Fibroblast of skin of left biceps (primary cell): ENCODE measurements at places on chromosomes 4 and X.

DNA sequence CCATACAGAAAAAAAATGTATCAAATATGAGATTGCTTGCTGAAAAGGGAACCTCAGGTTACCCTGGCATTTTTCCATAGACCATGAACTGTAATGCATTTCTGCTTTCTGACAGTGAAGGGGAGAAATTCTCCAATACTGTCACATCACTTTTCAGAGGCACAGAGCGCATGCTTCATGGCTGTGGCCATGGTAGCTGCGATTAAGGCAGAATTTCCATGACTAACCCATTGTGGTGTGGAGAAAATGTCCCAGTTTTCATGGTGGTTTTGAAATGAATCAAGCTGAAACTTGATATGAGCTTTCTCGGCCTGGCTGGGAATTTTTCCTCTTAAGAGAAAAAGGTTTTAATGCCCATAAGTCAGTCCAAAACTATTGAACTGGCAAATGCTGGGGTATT, 39.5 kb upstream of the MAP3K15 start:
- peak; percentile 40 for DNase-seq

- DNase-seq: no peak
Measured at GRCh38 chr4:112807083-112807482, 170.1 kb downstream of the LARP7 start.

DNA sequence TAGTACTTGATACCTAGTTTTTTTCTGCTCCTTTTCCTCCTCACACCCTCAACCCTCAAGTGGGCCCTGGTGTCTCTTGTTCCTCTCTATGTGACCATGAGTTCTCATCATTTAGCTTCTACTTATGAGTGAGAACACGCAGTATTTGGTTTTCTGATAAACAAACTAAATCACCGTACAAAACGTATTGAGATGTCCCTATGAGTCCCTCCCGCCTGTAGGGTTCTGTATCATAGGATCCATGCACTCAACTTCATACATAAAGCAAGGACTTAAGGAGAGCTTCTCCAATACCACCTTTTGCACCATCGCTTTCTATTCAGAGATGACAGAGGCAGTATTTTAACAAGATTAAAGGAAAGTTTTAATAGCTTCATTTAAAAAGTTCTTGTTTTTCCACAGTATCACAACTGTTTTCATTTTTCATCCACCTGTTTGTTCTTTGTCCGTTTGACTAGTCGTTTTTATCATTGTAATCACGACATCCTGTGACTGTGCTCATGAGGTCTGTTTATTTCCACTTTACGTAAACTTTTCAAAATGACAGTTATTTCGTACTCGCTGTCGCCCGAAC, 457 bp upstream of the RAB9A start:
- no peak for DNase-seq

DNA sequence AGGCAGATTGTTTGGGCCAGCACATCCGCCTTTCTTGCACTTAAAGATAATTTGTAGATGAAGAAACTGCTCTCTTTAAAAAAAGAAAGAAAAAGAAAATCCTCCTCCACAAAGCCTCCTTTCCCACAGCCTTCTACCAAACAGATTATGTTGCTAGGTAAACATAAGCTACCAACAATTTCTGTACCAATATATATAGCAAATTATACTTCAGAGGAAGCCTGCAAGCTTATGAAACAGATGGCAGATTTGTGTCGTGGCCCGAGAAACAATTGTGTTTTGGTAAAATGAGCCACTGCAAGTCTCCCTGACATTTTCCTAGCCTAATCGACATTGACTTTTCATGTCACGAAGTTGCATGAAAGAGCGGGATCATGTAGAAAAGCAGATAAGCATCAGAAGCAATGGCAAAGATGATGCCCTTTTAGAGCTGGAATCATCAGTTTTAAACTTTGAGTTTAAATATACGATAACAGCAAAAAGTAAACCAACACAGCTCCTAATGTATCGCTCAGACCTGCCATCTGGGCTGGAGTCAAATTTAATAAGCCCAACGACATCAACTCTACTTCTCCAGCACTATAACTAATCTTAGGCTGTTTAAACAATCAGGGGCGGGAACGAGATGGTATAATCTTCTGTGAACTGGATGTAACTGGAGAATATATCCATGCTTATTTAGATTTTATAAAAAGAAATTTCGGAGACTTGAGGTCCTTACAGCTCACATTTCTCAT, 94.9 kb upstream of the PLAC1 start:
- no peak for DNase-seq

DNA sequence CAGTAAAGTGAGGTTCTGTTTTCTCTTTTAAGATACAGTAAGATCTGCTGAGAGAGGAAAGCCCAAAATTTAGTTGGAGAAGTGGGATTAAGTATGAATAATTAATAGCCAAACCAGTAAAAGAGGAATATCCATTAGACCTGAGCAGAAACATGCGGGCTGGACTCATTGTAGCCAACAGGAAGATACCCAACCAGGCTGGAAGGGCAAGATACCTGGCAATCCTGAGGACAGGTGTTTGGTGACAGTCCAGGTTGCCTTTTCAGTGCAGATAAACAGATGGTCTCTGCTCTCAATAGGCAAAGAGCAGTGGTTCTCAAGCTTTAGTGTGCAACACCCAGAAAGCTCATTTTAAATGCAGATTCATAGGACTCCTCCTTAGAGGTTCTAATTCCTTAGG, 980.8 kb upstream of the GRID2 start:
- DNase-seq: no peak

GRCh38 chr4:128703948-128704347, 105.6 kb upstream of the JADE1 start:
- DNase-seq: no peak

DNA sequence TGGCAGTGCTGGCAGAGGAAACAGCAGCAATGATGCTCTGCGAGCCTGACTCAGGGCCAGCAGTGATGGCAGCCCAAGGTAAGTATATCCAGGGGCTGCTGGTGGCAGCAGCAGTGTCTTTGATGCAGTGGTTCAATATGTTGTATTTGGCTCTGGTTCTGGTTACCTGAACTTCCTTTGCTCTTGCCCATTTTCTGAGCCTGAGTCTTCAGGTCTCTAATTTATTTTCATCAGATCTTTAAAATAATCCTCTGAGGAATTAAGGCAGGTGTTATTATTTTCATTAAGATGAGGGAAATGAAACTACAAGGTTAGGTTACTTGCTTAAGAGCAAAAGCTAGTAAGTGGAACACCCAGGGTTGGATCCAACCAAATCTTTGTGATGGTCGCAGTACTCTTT, 102.8 kb upstream of the BMP2K start:
- DNase-seq: no peak

DNA sequence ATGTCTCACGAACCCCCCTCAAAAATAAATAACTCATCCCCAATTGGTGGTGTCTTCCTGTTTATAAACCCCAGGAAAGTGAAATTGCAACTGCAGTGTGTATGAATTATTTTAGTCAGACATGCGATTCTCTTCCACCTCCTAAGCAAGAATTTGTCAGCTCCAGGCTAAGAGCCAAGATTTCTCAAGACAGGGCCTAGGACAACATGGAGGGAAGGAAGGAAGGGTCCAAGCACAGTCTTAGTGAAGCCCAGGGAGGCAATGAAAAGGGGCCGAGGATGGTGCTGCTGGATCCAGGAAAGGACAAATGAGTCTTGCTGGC, 20.0 kb downstream of the SH3KBP1 start:
- DNase-seq: no peak

DNA sequence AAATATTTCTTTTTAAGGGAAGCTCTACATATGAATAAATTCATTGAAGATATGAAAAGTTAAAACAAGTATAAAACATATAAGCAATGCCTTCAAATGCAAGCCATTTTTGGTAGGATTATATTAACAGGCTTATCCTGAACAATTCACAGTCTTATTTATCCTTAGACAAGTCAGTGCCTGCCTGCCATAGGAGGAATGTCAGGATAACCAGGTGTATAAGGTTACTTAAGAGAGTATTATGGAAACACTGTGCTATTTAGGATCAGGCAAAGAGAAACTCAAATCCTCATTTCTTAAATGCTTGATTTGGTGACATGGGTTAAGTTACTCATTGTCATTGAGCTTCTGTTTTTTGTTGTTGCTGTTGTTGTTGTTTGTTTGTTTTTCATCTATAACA, 2029.9 kb upstream of the AGA start:
- no peak for DNase-seq

- no peak for DNase-seq
Measured at GRCh38 chrX:154348114-154348531, 26.3 kb downstream of the FLNA start.

DNA sequence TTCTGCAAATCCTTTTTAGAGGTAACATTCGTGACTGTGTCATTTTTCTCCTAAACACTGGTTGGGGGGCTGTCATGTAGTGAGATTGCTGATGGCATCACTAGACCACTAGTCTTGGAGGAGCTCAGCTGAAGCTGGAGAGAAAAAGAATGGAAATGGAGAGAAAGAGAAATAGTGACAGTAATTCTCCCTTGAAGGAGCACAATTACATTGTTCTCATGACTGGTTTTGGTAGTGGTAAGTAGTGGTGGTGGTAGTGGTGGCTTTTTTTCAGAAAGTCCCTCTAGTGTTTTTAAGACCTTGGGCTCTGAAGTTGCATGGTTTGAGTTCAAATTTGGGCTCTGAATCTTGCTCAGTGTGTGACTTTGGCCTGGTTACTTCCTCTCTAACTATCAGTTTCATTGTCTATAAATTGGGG, 99.8 kb downstream of the LARP7 start:
- no peak for DNase-seq

GRCh38 chr4:170089274-170089667, 485 bp downstream of the AADAT start:
- no peak for DNase-seq

- DNase-seq: no peak
Measured at GRCh38 chr4:186486172-186486571, 69.2 kb downstream of the MTNR1A start.

DNA sequence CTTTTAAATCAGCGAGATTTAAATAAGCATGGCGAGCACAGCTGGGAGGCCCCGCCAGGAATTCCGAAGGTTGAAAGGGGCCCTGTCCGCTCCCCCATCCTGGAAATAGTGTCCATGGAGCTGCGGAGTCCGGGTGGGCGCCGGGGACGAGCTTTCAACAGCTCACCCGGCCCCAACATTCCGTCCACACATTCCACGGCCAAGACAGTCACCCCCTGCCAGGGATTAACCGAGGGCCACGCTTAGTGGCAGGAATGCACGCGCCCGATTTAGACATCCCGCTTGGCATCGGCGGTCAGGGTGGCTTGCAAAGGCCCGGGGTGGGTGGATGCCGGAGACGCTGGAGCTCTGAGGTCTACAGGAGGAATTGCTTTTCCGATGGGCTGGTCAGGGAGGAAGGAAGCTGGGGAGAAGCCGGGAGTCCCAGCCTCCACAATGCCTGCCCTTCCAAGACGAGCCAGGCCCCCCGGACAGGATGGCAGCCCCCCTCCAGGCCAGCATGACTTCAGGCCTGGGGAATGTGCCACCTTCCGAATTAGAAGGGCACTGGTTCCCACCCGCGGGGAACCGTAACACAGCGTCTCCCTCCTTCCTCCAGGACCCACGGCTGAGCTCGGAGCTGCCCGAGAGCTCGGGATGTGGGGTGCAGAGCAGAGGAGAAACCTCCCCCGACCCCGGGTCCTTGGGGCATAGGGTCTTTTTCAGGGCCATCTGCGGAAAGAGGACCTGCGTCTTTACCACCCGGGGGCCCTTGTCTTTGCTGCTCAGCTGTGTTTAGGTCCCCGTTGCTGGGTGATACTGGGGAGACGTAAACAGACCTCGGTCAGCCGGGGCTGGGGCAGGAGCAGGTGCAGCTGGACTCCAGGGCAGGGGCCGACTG, 26.9 kb upstream of the PPP2R3B start:
- no peak for DNase-seq

DNA sequence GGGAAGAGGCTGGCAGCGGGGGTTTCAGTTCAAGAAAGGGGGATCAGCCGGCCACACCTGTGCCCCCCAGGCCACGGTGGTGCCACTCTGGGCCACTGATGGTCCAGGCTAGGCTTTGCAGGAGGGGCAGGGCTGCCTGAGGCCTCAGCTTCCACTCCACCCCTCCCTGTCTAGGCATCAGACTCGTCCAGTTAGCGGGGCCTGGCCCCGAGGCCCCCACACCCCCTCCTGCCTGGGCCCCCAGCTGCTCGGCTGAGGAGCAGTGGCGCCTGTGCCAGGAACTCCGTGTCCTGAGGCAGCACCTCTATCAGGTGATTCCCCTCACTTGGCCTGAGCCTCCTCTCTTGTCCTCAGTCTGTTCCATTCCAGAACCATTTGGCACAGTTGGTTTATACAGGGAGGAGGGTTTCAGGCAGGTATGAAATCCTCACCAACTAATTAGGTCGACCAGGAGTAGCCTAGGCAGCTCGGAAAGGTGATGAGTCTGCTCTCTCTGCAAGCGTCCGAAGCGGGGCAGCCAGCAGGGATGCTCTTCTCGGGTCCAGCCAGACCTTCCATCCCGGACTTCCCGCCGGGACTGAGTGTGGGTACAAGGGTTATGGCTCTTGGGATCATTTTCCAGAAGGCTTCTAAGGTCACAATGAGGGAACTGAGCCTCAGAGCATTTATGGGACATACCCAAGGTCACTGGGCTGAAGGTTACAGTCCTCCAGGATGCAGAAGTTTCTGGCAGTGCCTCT, 2.1 kb downstream of the NSG1 start:
- no peak for DNase-seq

GRCh38 chrX:125203365-125203736, 116.3 kb upstream of the TEX13C start:
- no peak for DNase-seq

DNA sequence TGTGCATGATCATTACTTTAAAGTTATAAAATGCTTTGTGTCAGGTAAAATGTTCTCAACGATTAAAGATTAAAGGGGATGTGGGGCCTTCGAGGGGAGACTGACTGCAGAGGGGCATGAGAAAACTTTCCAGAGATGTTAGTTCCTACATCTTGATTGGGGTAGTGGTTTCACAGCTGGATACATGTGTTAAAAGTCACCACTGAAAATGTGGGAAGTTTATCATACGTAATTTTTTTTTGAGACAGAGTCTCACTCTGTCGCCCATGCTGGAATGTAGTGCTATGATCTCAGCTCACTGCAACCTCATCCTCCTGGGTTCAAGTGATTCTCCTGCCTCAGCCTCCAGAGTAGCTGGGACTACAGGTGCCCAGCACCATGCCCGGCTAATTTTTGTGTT, 79.5 kb downstream of the RBM47 start:
- DNase-seq: no peak

DNA sequence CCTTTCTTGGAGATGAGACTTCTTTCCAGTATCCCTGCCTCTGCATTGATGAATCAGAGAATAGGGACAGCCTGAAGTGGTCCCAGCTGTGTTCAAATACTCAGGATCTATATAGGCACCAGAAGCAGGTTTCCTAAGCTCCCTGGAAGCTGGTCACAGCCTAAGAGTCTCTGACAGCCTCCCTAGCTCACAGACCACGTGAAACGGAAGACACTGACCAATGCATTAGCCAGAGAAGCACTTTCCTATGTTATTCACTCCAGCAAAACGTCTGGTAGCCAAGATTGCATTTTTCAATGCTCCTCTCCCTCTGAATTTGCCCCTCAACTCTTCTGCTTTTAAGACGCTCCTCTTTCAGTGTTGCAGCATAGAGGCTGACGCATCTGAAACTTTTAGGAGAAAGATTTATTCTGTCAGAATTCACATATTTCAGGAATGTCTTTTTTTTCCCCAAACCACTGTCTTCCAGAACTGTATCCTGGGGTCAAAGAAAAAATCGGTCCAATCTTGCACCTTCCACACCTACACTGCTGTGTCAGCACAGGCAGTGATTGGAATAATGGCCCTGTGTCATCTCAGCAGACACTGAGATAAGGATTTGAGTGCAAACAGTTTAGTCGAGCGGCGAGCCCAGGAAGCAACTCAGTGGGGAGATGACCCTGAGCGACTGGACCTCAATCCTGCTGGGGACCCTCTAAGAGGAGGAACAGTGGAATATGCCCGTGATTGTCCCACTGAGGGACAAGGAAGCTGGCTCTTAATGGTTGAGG, 109.4 kb downstream of the SMIM20 start:
- DNase-seq: no peak

GRCh38 chr4:147003956-147004809, 58.5 kb upstream of the TTC29 start:
- no peak for DNase-seq
